AG10803 (cell line): ENCODE measurements at places on chromosomes 11 and 22.

- DNase-seq = no peak
These were observed 6.5 kb upstream of the UCP2 start for GRCh38 chr11:73989156-73989555.

GRCh38 chr11:69145050-69145380, 10.7 kb upstream of the SMIM38 start:
- peak; percentile 89 for DNase-seq

DNA sequence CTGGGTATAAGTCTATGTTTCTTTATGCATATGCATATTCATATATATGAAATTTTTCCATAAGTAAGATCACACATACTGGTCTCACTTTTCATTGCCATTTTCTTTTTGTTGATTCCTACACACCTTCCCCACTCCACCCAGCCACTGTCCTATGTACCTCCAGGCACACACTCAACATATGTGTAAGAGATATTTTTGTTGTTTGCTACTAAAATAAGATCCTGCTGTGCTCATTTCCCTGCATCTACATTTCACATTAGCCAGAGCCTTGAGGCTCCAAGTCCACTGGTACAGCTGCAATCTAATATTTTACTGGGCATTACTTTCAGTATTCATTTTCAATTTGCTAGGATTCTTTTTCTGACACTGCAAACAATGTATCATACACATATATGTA, 8.1 kb upstream of the KRTAP5-10 start:
- no peak for DNase-seq

- peak; percentile 97 for DNase-seq
These were observed 128.9 kb downstream of the DBX1 start for GRCh38 chr11:20031155-20032001.
